Sciatic nerve (tissue), 2 donors: ENCODE measurements at places on chromosomes 1 and 21. TPM values are rescaled to one million over a fixed set of nuclear protein-coding genes. Genes with fewer than 3 reads are reported as not detected.

GRCh38 chr1:66767626-66768025 is 15.4 kb downstream of the DYNLT5 start:
- DNase-seq: no peak

DNA sequence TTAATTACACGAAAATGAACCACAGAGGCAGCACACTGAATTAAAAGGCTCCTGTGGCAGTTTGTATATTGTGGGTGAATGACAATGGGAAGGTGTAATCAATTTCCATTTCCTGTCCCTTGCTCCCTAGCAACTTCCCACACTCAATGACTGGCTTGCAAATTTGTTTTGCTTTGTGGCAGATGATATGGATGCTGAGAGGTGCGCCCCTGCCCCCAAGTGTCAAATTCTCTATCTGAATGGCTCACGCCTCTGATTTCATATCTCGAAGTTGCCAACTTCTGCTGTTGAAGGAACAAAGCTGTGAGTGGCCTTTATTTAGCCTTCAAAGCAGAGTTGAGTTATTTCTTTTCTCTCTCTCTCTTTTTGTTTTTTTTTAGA is 86.0 kb downstream of the FOXD2 start:
- DNase-seq: no peak

DNA sequence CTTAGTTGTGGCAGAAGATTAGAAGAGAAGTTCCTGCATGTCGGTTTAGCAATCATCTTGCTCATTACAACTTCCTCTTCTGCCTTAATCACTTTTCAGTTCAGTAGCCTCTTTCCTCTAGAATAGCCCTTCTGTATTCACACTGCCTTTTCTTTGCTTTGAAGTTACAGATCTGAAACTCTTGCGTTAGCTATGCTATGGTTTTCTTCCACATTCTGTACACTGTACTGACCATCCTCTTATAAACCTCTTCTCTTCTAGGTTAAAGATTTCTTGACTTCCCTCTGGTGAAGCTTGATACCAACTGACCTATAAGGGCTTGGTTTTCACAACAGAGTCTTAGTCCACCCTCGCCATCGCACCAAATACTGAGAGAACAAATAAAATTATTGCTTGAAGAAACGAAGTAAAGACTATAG is 35.0 kb downstream of the C21orf91 start:
- no peak for DNase-seq

DNA sequence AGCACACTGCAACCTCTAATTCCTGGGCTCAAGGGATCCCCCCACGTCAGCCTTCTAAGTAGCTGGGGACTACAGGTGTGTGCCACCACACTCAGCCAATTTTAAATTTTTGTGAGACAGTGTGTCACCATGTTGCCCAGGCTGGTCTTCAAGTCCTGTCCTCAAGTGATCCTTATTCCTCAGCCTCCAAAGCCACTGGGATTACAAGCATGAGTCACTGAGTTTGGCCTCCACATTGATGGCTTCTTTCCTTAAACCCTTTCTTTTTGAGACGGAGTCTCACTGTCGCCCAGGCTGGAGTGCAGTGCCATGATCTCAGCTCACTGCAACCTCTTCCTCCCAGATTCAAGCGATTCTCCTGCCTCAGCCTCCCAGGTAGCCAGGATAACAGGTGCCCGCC is 7.6 kb downstream of the KPNA6 start:
- DNase-seq: no peak

The HES4 gene
- 30.5 TPM for total RNA-seq
